Neuronal stem cell (in vitro differentiated cells): ENCODE measurements at places on chromosomes 13 and 19.

DNA sequence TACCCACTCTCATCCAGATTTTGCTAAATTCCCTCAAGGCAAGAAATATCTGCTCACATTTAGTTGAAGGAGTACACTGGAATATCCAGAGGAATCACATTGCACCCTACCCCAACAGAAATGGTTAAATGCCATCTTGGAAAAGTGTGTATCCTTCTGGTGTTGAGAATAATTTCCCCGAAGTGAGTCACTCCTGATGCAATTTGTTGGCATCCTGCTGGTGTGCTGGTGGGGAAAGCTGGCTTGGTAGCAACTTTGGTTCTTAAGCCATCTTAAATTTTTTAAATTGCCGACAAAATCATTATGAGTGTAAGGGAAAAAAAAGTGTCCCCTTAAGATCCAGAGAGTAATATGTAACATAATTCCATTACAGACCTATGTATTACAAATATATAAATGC, 337.3 kb upstream of the DACH1 start:
- no peak for DNase-seq

- no peak for DNase-seq
These were observed 67.1 kb upstream of the HTR2A start for GRCh38 chr13:46963904-46964303.

- DNase-seq: no peak
These were observed 126.3 kb downstream of the STK24 start for GRCh38 chr13:98450539-98451111.

- no peak for DNase-seq
These were observed 409.7 kb downstream of the HS6ST3 start for GRCh38 chr13:96499656-96500055.

- peak; percentile 91 for DNase-seq
These were observed 2.3 kb upstream of the MZF1 start for GRCh38 chr19:58575183-58576041.

- no peak for DNase-seq
These were observed 426.7 kb downstream of the TBC1D4 start for GRCh38 chr13:75055296-75055695.

DNA sequence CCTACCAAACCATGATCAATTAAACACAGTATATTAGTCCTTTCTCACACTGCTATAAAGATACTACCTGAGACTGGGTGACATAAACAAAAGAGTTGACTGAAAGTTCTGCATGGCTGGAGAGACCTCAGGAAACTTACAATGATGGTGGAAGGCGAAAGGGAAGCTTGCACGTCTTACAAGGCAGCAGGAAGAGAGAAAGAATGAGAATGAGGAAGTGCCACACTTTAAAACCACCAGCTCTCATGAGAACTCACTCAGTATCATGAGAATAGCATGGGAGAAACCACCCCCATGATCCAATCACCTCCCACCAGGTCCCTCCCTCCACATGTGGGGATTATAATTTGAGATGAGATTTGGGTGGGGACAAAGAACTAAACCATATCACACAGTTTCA, 324.9 kb upstream of the ZNF507 start:
- DNase-seq: no peak
